Esophagus muscularis mucosa (tissue), 4 donors: ENCODE measurements at places on chromosomes 5 and 9.

GRCh38 chr5:124061663-124062062 lies 549.7 kb downstream of the CSNK1G3 start:
- no peak for DNase-seq

GRCh38 chr5:24623031-24623430 lies 21.7 kb downstream of the CDH10 start:
- no peak for DNase-seq

DNA sequence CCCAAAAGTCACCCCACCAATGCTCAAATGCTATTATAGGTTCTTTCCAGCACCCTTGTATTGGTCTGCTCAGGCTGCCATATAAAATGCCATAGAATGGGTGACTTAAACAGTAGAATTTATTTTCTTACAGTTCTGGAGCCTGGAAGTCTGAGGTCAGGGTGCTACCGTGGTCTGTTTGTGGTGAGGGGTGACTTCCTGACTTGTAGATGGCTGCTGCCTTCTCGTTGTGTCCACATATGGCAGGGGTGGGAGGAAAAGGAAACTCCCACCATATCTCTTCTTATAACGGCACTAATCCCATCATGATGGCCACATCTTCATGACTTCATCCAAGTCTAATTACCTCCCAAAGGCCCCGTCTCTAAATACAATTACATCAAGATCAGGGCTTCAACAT lies 257.8 kb upstream of the TARS1 start:
- no peak for DNase-seq

DNA sequence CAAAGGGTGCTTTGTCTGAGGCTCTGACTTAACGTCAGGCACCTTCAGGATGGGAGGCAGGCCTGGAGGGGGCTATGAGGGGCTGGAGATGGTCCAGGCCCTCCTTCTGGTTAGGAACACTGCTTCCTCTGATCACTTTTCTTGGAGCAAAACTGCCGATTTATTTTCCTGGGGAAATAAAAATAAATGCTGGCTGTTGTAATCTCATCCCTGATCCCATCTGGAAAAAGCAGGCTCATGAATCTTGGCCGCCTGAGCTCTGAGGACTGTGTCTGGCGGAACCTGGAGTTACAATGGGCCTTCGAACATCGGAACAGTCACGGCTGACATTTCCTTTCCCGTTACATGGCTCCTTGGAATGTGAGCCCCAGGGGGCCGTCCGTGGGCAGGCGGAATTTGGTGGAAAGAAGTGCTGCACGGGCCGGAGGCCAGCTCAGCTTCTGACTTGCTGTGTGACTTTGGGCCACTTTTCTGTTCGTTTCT lies 157.8 kb downstream of the RGS3 start:
- no peak for DNase-seq

- DNase-seq, result no peak
These were observed 518.3 kb downstream of the CTNND2 start for GRCh38 chr5:11385901-11386293.

DNA sequence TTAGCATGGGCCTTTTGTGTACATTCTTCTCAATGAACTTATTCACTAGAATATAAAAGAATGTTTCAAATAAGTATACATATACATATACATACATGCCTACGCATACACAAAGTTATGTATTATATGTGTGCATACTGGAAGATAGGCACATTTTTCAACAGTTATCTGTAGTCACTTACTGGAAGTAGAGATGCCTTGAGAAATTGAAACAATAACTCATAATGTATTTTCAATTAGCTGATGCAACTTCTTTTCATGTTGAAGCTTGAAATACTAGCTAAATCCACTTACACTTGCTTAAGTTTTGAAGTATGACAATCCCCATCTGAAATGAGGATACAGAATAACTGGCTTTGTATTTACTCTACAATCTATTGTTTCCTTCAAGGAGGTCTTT lies 469.0 kb upstream of the PTGER4 start:
- DNase-seq, result no peak

DNA sequence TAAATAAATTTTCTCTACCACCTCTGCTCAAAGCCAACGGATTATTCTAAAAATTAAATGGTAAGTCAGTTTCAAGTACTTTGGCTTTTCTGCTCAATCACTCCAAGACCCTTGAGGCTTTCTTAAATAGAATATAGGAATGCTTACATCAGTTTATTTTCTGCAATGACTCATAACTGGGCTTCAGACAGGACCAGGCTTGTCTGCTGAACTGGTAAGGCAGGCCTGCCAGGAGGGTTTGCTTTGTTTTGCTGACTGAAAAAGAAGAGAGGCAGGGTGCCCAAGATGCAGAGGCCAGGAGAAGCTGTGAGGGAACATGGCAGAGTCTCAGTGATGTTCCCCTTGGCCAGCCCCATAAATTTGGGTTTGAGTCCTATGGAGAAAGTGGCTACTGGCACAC lies 60.3 kb upstream of the EPB41L4A start:
- no peak for DNase-seq

DNA sequence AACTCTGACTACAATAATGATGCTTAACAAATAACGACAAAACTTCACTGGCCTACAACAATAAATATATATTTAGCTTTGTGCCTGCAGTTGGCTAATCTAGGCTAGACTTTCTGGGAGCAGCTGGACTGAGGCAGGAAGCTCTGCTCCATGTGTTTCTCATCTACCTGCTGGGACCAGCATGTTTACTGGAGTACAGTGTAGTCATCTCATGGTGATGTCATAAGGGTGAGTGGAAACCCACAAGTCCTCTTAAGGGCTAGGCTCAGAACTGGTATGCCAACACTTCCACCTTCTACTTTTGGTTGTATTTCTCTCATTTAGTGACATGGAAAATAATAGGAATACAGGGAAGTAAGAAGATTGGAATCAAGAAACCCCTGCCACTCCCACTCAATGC lies 85.7 kb upstream of the NIPBL start:
- no peak for DNase-seq
